ENCODE measurements at places on chromosomes 5 and 9. TPM values are rescaled to one million over a fixed set of nuclear protein-coding genes. Genes with fewer than 3 reads are reported as not detected.

WHRN gene
- 24.0 TPM for total RNA-seq

ADRA1B gene
- total RNA-seq: not detected

IFNA13 gene
- total RNA-seq: not detected

PAXX gene
- 68.0 TPM for total RNA-seq

- DNase-seq: peak; percentile 39
Observed at GRCh38 chr9:84315278-84315877, 25.2 kb downstream of the SLC28A3 start.

GRCh38 chr5:116896001-116896400 lies 321.4 kb upstream of the SEMA6A start:
- DNase-seq: no peak

DNA sequence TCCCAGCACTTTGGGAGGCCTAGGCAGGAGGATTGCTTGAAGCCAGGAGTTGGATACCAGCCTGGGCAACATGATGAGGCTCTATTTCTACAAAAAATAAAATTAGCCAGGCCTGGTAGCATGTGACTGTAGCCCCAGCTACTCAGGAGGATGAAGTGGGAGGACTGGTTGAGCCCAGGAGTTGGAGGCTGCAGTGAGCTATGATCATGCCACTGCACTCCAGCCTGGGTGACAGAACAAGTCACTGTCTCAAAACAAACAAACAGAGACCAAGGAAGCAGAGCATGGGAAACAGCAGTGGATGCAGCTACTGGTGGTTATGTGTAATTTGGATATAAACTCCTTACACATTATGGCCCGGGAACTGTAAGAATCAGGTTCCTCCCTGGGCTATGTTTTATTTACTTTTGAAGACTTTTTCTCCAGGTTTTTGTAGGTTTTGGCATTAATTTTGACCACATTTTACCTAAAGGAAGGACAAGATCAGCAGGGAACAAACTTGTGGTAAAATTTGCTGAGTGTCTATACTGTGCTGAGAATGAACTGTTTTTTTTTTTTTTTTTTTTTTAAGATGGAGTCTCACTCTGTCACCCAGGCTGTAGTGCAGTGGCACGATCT lies 8.3 kb downstream of the KIF2A start:
- DNase-seq: no peak

DNA sequence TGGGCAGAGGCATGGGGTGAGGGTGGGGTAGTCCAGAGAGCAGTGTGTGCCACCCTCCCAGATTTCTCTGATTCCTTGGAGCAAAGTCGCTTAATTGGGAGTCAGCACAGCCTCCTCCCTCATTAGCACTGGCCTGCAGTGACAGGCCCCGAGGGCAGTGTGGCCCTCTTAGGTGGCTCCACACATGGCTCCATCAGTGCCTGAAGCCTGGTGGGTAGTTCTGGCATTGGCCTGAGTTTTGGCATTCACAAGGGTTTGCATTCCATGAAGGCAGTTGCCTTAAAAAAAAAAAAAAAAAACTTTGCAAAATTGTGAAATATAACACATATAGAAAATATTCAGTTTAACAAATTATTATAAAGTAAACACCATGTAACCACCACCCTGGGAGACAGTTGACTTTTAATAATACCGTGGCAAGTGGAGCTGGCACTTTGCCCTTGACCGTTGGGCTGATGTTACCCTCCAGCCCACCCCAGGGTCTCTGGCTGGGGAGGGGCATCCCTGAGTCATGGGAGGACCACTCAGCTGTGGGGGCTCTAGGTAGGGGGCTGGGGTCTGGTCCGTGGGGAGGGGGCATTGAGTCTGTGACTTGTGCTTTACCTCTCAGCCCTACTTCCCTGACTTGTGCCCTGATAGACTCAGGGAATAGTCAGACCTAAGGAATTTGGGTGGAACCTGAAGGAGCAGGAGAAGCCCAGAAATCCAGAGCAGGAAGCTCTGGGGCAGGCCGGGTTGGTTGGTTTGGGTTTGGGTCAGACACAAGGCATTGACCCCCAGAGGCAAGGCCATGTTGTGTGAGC lies 51.3 kb upstream of the PITX1 start:
- no peak for DNase-seq

Measured in naive thymus-derived CD4-positive, alpha-beta T cell (primary cell).